Smooth muscle cell of the umbilical artery (primary cell): ENCODE measurements at places on chromosomes 1 and 21. TPM values are rescaled to one million over a fixed set of nuclear protein-coding genes. Genes with fewer than 3 reads are reported as not detected.

SLC44A5 gene
- total RNA-seq: under 0.01 and 0.09 TPM in 2 replicates

SYNC gene
- total RNA-seq: 44.5 and 61.5 TPM in 2 replicates

HEYL gene
- total RNA-seq: under 0.01 TPM in 1 of 2 replicates, not detected in the other

MX2 gene
- total RNA-seq: 4.8 and 5.3 TPM in 2 replicates
